Naive thymus-derived CD4-positive, alpha-beta T cell (primary cell): ENCODE measurements at places on chromosomes 7 and 10. TPM values are rescaled to one million over a fixed set of nuclear protein-coding genes. Genes with fewer than 3 reads are reported as not detected.

GRCh38 chr10:72162978-72163377 lies 52.8 kb upstream of the ANAPC16 start:
- no peaks in the 10 kb centered on the region for H3K27me3 ChIP-seq
- peaks cover 7% of the 10 kb centered on the region for H3K36me3 ChIP-seq
- no peaks in the 10 kb centered on the region for H3K4me1 ChIP-seq
- no peak for DNase-seq
- no peak overlapping the region for H3K4me3 ChIP-seq

GRCh38 chr7:116862951-116863670 lies 724 bp downstream of the CAPZA2 start:
- H3K27ac ChIP-seq: peak overlapping the region; percentile 91
- H3K4me3 ChIP-seq: peak overlapping the region; percentile 73
- H3K36me3 ChIP-seq: peaks cover 3% of the 10 kb centered on the region
- H3K27me3 ChIP-seq: no peaks in the 10 kb centered on the region
- DNase-seq: no peak
- H3K4me1 ChIP-seq: peaks cover 35% of the 10 kb centered on the region

DNA sequence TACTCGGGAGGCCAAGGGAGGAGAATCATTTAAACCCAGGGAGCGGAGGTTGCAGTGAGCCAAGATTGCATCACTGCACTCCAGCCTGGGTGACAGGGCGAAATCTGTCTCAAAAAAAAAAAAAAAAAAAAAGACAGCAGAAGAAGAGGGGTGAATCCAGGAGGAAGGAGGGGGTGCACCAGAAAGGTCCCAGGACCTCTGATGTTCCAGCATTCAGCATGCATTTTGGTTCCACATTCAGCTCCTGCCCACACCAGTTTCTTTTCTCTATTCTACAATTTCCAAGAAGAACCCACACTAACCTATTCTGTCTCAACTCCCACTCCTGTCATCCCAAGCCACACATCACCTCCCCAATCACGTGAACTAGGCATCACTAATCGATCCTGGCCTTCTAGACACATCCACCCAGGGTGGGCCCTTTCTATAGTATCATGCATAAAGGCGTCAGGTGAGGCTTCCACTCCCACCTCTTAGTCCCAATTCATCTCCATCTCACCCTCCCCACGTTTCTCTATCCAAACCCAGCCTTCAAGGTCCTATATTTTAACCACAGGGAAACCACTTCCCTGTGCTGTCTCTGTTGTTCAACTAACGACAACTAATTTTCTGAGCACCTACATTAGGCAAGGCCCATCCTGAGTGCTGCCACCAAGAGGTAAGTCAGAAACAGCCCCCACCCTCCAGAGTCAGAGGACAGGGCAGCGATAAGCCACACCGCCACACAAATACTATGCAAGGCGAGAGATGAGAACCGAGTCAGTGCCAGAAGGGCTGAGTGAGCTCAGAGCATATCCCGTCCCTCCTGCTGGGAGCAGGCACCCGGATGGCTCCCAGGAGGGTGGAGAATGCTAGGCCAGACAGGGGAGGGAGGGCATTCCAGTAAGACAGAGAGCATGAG lies 2.2 kb downstream of the ANXA11 start:
- H3K4me3 ChIP-seq: peak overlapping the region; percentile 90
- peak; percentile 65 for DNase-seq
- H3K27me3 ChIP-seq: no peaks in the 10 kb centered on the region
- peaks cover 11% of the 10 kb centered on the region for H3K36me3 ChIP-seq

DNA sequence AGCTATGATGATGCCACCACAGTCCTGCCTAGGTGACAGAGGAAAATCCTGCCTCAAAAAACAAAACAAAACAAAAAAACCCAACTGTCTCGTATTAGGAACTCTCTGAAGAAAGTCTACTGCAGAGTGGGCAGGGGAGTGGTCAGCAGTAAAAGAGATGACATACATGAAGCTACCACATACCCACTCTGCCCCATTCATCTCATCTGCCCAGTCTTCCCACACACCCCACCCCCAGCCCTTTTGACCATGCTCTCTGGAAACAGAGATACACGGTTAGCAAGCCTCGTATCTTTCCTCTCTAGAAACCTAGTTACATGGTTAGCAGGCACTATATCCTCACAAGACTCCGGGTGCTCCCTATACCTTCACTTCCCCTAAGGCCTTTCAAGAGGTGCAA lies 8.3 kb downstream of the SLC37A3 start:
- no peak for DNase-seq
- no peak overlapping the region for H3K4me3 ChIP-seq
- H3K4me1 ChIP-seq: peaks cover 22% of the 10 kb centered on the region
- no peak overlapping the region for H3K27ac ChIP-seq
- no peaks in the 10 kb centered on the region for H3K36me3 ChIP-seq

HABP2 gene
- not detected in 2 replicates for total RNA-seq

GRCh38 chr7:84302949-84303348 lies 108.4 kb upstream of the SEMA3A start:
- no peak overlapping the region for H3K27ac ChIP-seq
- no peaks in the 10 kb centered on the region for H3K4me1 ChIP-seq
- H3K27me3 ChIP-seq: no peaks in the 10 kb centered on the region
- H3K4me3 ChIP-seq: no peak overlapping the region
- H3K36me3 ChIP-seq: no peaks in the 10 kb centered on the region

- H3K4me1 ChIP-seq: no peaks in the 10 kb centered on the region
- no peaks in the 10 kb centered on the region for H3K27me3 ChIP-seq
- no peak overlapping the region for H3K27ac ChIP-seq
- no peak overlapping the region for H3K4me3 ChIP-seq
- no peaks in the 10 kb centered on the region for H3K36me3 ChIP-seq
- no peak for DNase-seq
These were observed 195.8 kb upstream of the FAM3C start for GRCh38 chr7:121591926-121592325.

DNA sequence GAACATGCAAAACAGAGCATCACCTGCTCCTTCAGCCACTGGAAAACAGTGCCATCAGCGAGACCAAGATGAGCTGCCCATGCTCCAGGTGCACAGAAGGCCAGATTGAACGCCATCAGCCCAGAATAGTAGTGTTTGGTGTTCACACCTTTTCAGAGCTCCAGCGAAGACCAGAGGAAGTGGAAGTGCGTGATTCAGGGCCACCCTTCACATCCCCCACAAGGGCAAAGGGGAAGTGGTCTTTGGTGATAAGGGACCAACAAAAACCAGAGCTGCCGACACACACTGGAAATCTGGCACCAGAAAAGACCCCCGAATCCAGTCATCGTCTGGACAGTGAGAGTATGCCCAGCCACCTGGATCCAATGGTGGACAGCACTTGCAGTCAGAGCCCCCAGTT lies 29.5 kb upstream of the TMEM72 start:
- H3K4me3 ChIP-seq: no peak overlapping the region
- DNase-seq: no peak
- H3K4me1 ChIP-seq: no peaks in the 10 kb centered on the region
- H3K36me3 ChIP-seq: no peaks in the 10 kb centered on the region
- H3K27ac ChIP-seq: no peak overlapping the region

URGCP gene
- 21.9 and 26.8 TPM in 2 replicates for total RNA-seq

DNA sequence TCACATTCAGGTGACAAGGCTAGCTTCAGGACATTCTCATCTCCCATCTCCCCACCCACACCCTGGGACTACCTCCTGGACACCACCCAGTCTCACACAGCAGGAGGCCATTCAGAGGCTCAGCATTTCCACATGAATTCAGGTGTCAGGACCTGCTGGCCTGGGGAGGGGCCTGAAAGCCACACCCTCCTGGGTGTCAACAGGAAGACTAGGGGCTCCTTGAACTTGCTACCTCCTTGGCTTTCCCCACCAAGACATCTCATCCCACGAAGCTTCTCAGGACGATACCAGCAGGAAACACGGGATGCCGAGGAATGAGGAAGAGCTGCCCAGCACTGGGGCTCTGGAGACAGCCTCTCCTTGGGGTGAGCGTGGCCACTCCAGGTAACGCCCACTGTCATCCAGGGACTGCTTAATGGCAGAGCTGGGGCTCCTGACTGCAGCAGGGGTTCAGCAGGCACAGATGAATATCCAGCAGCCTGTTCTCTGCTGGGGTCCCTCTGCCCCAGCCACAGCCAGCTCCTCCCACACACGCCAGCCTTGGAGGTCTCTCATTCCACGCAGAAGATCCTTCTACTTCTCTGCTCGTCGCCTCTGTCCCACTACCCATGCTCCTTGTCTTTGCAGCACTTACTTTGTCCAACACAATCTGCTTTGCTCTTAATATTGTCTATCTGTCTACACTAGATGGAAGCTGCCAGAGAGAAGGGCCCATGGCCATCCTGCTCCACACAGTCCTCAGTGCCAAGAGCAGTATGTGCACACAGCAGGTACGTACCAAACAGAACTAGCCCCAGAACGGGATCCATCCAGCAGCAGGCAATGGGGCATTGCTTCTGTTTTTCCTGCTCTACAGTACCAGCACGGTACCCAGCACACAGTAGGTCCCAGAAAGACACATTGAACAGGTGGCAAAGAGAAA lies 88.7 kb downstream of the FAM53B start:
- no peaks in the 10 kb centered on the region for H3K27me3 ChIP-seq
- H3K27ac ChIP-seq: no peak overlapping the region
- DNase-seq: no peak

DNA sequence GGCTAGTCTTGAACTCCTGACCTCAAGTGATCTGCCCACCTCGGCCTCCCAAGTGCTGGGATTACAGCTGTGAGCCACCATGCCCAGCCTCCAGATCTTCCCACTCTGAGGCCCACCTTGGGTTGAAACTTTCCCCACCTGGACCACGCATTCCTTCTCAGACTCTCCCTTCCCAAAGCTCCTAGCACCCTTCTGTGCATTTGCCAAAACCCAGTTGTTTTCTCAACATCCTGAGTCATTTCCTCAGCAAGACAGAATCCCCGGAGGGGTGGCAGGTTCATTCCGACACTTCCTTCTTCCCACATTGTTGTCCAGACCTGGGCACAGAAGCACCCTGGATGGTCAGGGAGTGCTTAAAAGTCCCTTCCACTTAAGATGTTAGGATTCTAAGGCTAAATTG lies 28.9 kb downstream of the BAG3 start:
- H3K4me3 ChIP-seq: no peak overlapping the region
- no peak overlapping the region for H3K27ac ChIP-seq
- H3K36me3 ChIP-seq: no peaks in the 10 kb centered on the region
- DNase-seq: no peak

- DNase-seq: no peak
- no peaks in the 10 kb centered on the region for H3K27me3 ChIP-seq
- peaks cover 10% of the 10 kb centered on the region for H3K4me1 ChIP-seq
These were observed 2.8 kb upstream of the SLC29A3 start for GRCh38 chr10:71316056-71316785.

WDR86 gene
- total RNA-seq: 1.6 TPM

DNA sequence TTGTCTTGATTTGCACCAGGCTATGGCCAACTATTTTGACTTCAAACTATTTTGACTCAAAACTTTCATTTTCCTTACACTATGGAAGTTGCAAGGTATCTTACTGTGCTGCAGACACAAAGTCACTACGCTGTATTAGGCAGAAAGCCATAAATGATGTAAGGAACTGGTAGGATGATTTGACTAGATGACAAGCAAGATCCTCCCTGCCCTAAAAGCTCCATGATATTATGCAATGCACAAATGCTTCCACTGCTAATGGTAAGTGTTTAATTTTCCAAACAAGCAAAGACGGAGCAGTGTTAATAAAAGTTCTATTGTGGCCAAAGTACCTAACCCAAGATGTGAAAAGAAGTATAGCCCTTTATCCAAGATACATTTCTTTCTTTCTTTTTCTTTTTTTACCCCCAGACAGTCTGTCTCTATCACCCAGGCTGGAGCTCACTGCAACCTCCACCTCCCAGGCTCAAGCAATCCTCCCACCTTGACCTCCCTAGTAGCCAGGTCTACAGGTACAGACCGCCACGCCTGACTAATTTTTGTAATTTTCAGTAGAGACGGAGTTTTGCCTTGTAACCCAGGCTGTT lies 98.2 kb downstream of the ANK3 start:
- H3K4me3 ChIP-seq: no peak overlapping the region
- no peak overlapping the region for H3K27ac ChIP-seq
- no peak for DNase-seq
- H3K36me3 ChIP-seq: no peaks in the 10 kb centered on the region

DYNC1I1 gene
- 0.61 TPM for total RNA-seq

GRCh38 chr10:33800986-33801385 lies 466.5 kb upstream of the NRP1 start:
- H3K4me1 ChIP-seq: no peaks in the 10 kb centered on the region
- no peak overlapping the region for H3K4me3 ChIP-seq
- DNase-seq: no peak
- no peaks in the 10 kb centered on the region for H3K27me3 ChIP-seq
- H3K36me3 ChIP-seq: no peaks in the 10 kb centered on the region
- H3K27ac ChIP-seq: no peak overlapping the region

DNA sequence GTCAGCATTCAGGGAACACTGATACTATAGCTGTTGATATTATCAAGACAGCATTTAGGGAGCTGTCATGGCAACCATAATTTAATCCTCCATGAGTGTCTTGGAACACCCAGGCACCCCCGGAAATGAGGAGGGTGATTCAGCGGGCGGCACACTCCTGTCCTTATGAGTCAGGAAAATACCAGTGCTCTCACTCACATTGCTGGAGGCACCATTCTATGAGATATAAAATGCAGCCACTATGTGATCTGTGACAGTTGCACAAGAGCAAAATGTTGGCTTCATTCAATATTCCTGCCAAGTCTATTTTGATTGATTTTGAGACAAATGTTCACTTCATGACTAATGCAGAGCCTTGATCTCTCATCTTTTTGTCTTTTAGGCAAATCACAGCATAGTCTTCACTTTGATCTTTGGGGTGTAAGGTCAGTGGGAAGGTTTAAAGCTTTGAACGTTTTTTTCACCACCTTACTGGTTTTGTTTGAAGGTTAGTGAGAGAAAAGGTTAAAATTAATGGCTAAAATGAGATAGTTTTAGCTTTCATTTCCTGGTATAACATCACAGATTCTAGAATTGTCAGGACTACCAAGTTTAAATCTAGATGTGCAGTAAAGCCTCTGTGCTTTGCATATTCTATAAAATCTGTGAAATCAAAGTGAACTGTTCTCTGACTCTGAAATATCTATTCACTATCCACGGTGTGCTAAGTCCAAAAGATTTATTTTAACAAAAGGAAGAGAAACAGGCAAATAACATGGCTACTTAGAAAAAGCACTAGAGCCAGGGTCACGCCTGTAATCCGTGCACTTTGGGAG lies 12.4 kb upstream of the ARHGAP12 start:
- H3K27ac ChIP-seq: no peak overlapping the region
- H3K36me3 ChIP-seq: no peaks in the 10 kb centered on the region
- H3K4me3 ChIP-seq: no peak overlapping the region
- no peaks in the 10 kb centered on the region for H3K4me1 ChIP-seq
- no peak for DNase-seq
- H3K27me3 ChIP-seq: no peaks in the 10 kb centered on the region
